ENCODE measurements at places on chromosomes 6 and 20. TPM values are rescaled to one million over a fixed set of nuclear protein-coding genes. Genes with fewer than 3 reads are reported as not detected.
A peak's percentile ranks its signal among the peaks of the same experiment; 100 is the strongest.

DNA sequence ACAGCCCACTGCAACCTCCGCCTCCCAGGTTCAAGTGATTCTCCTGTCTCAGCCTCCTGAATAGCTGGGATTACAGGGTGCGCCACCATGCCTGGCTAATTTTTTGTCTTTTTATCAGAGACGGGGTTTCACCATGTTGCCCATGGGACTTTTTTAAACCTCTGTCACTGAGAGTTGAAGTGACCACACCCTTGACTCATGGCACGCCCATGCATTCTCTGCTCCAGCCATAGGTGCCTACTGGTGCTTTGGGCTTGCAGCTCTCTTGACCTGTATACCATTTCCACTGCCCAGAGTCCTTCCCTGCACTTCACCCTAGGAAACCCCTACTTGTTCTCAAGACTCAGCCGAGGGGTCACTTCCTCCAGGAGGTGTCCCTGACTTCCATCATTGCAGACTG lies 2.4 kb upstream of the SCRT2 start:
- no peak overlapping the region for H3K27ac ChIP-seq
- DNase-seq, result no peak

Gene OR2H1
- not detected for total RNA-seq

DNA sequence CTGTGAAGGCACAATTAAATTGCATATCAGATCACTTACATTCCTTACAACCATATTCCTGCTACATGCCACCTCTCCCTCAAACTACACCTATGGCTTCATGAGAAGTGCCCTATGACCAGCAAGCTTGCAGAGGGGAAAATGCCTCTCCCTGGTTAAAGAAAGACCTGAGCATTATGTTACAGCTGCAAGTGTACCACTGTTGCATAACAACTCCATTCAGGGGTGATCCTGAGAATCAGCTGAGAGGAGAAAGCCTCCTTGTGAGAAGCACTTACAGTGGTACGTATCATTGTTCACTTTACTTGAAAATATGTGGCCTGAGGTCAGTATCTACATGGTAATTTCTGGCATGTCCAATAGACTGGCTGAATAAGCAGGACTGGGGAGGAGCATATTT lies 20.0 kb downstream of the PDSS2 start:
- H3K27ac ChIP-seq, result no peak overlapping the region
- no peak overlapping the region for H3K4me3 ChIP-seq
- DNase-seq, result no peak
- peaks cover 3% of the 10 kb centered on the region for H3K4me1 ChIP-seq
- no peaks in the 10 kb centered on the region for H3K27me3 ChIP-seq

Gene OLIG3
- total RNA-seq, result not detected

Gene CDSN
- 598 TPM for total RNA-seq

- peaks cover 39% of the 10 kb centered on the region for H3K4me1 ChIP-seq
- H3K4me3 ChIP-seq, result peak overlapping the region; percentile 84
- H3K36me3 ChIP-seq, result peaks cover 21% of the 10 kb centered on the region
- no peak overlapping the region for H3K27ac ChIP-seq
Observed at GRCh38 chr20:13786143-13786828, 1.5 kb downstream of the NDUFAF5 start.

DNA sequence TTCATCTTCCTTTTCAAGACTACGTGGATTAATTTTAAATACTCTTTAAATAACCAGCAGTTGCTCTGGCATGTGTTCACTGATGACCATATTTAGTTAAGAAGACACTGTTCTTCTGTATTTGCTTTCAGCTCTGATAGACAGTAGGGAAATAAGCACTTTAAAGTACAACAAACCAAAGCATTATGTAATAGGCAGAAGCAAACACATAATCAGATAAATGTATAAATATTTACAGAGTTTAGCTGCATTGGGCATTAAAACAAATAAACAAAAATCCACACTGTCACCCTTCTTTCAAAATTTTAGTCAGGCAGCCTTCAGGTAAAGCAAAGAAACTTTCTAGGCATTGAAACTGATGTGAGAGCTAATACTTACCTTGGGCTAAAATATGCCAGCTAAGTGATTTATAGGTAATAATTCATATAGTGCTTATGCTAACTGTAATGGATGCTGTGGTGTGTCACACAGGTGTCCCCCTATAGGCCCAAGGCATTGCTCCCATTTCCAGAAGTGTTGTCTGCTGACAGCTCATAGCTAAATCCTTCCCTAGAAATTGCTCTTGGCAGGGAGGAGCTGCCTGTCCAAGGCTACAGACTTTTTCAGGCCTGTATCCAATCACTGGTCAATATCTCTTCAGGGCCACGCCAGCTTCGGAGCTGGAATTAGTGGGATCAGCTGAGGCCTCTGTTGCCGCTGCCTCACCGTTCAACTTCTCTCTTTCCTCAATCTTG lies 111.5 kb upstream of the CITED2 start:
- no peak overlapping the region for H3K4me3 ChIP-seq
- H3K36me3 ChIP-seq, result no peaks in the 10 kb centered on the region
- DNase-seq, result peak; percentile 28
- H3K27ac ChIP-seq, result no peak overlapping the region
- H3K27me3 ChIP-seq, result no peaks in the 10 kb centered on the region

- H3K36me3 ChIP-seq, result no peaks in the 10 kb centered on the region
- H3K27me3 ChIP-seq, result no peaks in the 10 kb centered on the region
- no peaks in the 10 kb centered on the region for H3K4me1 ChIP-seq
- no peak overlapping the region for H3K27ac ChIP-seq
Observed at GRCh38 chr6:51541847-51542246, 545.6 kb downstream of the PKHD1 start.

Data from suprapubic skin (tissue), 4 donors.